ENCODE measurements at places on chromosomes 7 and 10.

DNA sequence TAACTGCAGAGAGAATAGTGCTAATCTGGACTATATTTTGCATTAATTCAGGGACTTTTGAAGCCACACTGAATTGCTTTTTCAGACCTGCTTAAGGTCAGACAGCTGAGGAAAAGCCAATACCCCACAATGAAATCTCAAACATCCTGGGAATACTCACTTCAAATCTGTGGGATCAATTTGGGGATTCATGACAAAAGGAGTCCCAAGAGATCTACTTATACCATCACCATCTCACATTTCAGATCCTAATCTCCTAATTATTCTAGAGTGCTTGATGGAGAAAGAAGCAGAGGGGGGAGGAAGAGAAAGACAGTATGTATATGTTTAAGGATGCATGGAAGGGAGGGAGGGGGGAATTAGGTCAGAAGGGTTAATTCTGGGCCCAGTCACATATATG, 202.2 kb downstream of the CACNA2D1 start:
- no peak overlapping the region for H3K4me3 ChIP-seq
- H3K27ac ChIP-seq = no peak overlapping the region
- no peak for DNase-seq
- H3K27me3 ChIP-seq = no peaks in the 10 kb centered on the region

DNA sequence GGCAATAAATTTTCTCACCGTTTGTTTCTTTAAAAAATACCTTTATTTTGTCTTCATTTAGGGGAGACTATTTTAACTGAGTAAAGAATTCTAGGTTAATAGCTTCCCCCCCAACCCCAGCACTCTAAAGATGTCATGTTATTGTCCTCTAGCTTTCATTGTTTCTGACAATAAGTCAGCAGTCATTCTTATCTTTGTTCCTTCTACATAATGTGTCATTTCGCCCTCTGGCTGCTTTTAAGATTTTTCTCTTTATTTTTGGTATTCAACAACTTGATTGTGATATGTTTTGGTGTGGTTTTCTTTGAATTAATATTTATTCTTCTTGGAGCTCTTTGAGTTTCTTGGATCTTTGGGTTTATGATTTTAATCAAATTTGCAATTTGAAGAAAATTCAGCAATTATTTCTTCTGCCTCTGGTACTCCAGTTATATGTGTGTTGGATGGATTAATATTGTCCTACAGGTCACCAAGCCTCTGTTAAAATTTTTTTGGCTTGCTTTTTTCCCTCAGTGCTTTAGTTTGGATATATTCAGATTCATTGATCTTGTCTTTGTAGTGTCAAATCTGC, 64.6 kb upstream of the ELN start:
- peaks cover 10% of the 10 kb centered on the region for H3K27me3 ChIP-seq
- H3K36me3 ChIP-seq = no peaks in the 10 kb centered on the region
- no peak overlapping the region for H3K4me3 ChIP-seq
- no peaks in the 10 kb centered on the region for H3K4me1 ChIP-seq
- H3K27ac ChIP-seq = no peak overlapping the region

DNA sequence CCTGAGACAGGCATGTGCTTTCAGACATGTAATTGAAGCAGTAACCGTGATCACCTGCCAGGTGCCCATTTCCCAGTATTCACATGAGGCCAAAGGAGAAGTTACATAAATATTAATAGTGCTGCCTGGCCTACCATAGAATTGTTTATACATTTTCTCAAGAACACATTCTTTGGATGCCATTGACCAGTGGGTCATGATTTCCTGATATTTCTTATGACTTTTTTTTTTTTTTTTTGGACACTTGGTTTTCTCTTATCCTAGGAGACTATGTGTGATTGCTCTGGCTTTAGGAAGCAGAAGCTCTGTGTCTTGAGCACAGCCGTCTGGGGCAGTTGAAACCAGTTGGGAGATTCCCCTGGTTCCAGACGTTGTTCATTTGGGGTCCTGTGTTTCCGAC, 143.9 kb upstream of the NPS start:
- no peak overlapping the region for H3K27ac ChIP-seq
- DNase-seq = no peak
- no peaks in the 10 kb centered on the region for H3K36me3 ChIP-seq
- H3K27me3 ChIP-seq = no peaks in the 10 kb centered on the region
- H3K4me1 ChIP-seq = no peaks in the 10 kb centered on the region
- H3K4me3 ChIP-seq = no peak overlapping the region

GRCh38 chr7:110058401-110058800, 1032.5 kb upstream of the LRRN3 start:
- H3K27me3 ChIP-seq = no peaks in the 10 kb centered on the region
- no peak overlapping the region for H3K4me3 ChIP-seq
- no peaks in the 10 kb centered on the region for H3K4me1 ChIP-seq
- no peak overlapping the region for H3K27ac ChIP-seq

DNA sequence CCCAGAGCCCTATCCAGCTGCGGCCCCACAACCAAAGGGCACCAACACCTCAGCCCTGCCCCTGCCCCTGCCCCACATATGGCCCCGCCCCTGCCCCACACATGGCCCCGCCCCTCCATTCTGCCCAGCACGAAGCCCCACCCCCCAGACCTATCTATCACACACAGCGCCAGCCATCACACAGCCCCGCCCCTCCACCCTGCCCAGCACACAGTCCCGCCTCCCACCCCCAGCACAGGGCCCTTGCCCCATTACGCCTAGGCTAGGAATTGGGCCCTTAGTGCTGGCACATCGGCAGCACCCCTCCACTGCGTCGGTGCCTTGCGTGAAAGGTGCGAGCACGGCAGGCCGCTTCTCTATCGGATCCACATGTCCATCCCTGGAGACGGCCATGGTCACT, 126.8 kb downstream of the MAD1L1 start:
- H3K4me3 ChIP-seq = no peak overlapping the region
- no peaks in the 10 kb centered on the region for H3K27me3 ChIP-seq
- DNase-seq = no peak
- no peak overlapping the region for H3K27ac ChIP-seq
- H3K4me1 ChIP-seq = peaks cover 29% of the 10 kb centered on the region

DNA sequence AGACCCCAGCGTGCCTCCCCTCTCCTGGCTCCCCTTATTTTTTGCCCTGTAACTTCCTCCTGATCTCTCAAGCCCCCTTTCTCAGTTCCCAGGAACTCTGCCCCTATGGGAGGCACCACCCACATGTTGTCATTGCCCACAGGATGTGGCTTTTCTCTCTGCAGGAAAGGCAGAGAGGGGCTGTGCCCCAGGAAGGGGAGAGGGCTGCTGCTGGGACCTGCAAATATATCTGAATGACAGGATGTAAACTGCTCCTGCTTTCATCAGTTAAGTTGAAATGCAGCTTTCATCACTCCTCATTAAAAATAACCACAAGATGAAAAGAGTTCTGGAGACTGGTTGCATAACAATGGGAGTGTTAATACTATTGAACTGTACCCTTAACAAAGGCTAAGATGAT, 103.3 kb downstream of the CLEC2L start:
- peaks cover 83% of the 10 kb centered on the region for H3K4me1 ChIP-seq
- peaks cover 65% of the 10 kb centered on the region for H3K36me3 ChIP-seq
- DNase-seq = peak; percentile 69
- no peaks in the 10 kb centered on the region for H3K27me3 ChIP-seq

- no peak overlapping the region for H3K27ac ChIP-seq
- H3K27me3 ChIP-seq = no peaks in the 10 kb centered on the region
- no peak for DNase-seq
These were observed 59.2 kb downstream of the TRIM24 start for GRCh38 chr7:138519061-138519798.

GRCh38 chr7:93015101-93015778, 102.5 kb downstream of the SAMD9 start:
- H3K36me3 ChIP-seq = no peaks in the 10 kb centered on the region
- H3K27ac ChIP-seq = no peak overlapping the region
- DNase-seq = no peak

- H3K4me1 ChIP-seq = no peaks in the 10 kb centered on the region
- H3K36me3 ChIP-seq = no peaks in the 10 kb centered on the region
- no peak for DNase-seq
- H3K27ac ChIP-seq = no peak overlapping the region
- H3K4me3 ChIP-seq = no peak overlapping the region
These were observed 64.4 kb downstream of the CHN2 start for GRCh38 chr7:29258951-29259350.

DNA sequence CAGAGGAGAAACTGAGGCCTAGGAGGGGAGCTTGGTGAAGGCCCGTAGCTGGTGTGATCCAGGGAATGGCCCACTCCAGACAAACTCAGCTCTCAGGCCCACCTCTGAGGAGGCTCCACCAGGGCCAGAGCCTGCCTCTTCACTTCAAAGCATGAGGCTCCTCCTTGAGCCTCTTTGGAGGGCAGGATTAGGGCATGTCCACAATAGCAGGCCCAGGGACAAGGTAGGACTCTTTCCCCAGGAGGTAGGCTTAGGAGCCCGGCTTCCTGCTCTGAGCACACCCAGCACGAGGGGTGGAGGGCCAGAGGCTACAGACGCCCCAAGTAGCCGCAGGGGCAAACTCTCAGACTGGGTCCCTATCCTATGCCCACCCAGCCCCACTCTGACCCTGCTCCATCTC, 164.6 kb upstream of the ZMIZ1 start:
- H3K36me3 ChIP-seq = no peaks in the 10 kb centered on the region
- no peak for DNase-seq
- H3K4me1 ChIP-seq = no peaks in the 10 kb centered on the region
- peaks cover 13% of the 10 kb centered on the region for H3K27me3 ChIP-seq

DNA sequence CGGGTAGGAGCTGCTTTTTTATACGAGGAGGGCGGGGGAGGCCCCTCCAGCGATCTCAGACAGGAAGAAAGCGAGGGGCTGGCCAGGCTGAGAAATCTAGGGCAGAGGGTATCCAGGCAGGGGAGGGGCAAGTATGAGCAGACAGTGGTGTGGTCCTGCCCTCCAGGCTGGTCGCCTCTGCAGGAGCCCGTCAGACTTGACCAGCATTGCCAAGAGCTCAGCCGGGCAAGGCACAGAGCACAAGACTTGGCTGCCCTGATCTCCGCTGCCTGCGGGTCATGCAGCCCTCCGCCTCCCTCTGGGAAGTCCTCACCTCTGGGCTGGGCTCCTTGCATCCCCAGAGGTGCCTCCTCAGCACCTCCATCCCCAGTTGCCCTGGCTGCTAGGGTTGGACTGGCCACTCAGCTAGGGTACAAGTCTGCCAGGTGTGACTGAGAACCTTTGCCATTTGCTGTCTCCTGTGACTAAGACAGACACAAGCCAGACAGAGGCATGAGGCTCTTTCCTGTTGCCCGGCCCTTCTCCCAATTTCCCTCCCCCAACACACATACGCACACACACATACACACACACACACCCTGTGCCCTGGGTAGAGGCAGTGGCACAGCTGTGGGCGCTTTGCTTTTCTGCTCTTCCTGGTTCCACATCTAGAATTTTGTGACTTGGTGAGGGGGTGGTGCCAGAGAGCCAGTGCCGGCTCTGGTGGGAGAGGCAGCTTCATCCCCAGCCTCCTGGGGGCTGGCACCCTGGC, 59.1 kb upstream of the PPIF start:
- no peak overlapping the region for H3K4me3 ChIP-seq
- peaks cover 11% of the 10 kb centered on the region for H3K36me3 ChIP-seq
- DNase-seq = no peak
- peaks cover 56% of the 10 kb centered on the region for H3K4me1 ChIP-seq

DNA sequence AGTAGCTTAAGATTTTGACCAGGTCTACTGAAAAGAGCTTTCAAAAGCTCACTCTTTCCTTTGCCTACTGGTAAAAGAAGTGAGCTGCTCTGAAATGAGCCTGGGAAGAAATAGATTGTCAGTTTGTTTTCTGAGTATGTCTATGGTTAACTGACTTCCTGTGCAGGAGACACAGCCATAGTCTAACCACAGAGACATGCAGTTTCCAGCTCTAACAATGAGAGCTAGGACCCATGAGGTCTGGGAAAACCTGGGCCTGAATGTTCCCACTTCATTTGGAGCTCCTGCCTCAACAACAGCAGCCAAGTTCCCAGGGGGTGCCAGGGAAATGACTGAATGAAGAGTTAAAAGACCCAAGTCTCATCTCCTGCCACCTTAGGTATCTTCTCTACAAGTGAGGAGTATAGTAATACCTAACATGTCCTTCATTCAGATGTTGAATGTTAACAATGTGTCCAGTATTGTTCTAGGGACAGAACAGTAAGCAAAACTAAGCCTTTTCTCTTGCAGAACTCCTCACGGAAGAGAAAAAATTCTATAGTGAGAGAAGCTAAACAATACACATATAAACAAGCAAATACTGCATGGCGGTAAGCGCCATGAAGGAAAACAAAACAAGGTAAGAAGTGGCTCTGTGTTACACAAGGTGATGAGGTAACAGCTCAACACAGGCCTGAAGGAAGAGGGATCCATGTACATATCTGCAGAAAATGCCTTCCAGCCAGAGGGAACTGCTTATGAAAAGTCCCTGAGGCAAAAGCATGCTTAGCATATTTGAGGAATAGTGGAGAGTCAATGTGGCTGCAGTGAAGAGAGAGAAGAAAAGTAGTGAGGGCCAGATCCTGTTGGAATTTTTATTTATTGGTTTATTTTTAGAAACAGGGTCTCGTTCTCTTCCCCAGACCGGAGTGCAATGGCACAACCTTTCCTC, 26.4 kb upstream of the ANKRD1 start:
- no peak overlapping the region for H3K4me3 ChIP-seq
- peak overlapping the region; percentile 56 for H3K27ac ChIP-seq

- no peaks in the 10 kb centered on the region for H3K36me3 ChIP-seq
- DNase-seq = no peak
- H3K4me3 ChIP-seq = no peak overlapping the region
- no peaks in the 10 kb centered on the region for H3K27me3 ChIP-seq
- no peaks in the 10 kb centered on the region for H3K4me1 ChIP-seq
- H3K27ac ChIP-seq = no peak overlapping the region
These were observed 359.1 kb downstream of the GLRX3 start for GRCh38 chr10:130495116-130495862.

GRCh38 chr10:83954193-83954799, 185.0 kb upstream of the GHITM start:
- H3K27me3 ChIP-seq = no peaks in the 10 kb centered on the region
- no peaks in the 10 kb centered on the region for H3K36me3 ChIP-seq
- H3K4me3 ChIP-seq = no peak overlapping the region
- no peaks in the 10 kb centered on the region for H3K4me1 ChIP-seq
- H3K27ac ChIP-seq = no peak overlapping the region

GRCh38 chr7:74344132-74344496, 54.9 kb downstream of the CLIP2 start:
- H3K27ac ChIP-seq = no peak overlapping the region
- no peak for DNase-seq
- no peaks in the 10 kb centered on the region for H3K36me3 ChIP-seq
- H3K4me1 ChIP-seq = no peaks in the 10 kb centered on the region
- H3K27me3 ChIP-seq = no peaks in the 10 kb centered on the region

Data from activated naive CD4-positive, alpha-beta T cell treated with anti-CD3 and anti-CD28 coated beads, Interleukin-2, amount 10 ng/mL, durations not matched to agents 7 days and 5 days (primary cell).